Breast epithelium (tissue), 4 donors: ENCODE measurements at places on chromosomes 1 and 21. TPM values are rescaled to one million over a fixed set of nuclear protein-coding genes. Genes with fewer than 3 reads are reported as not detected.

Gene PIGR
- 0.16 TPM for total RNA-seq

Gene HTR6
- total RNA-seq = not detected

Gene INSRR
- 0.33 TPM for total RNA-seq

Gene LCE3E
- total RNA-seq = not detected

Gene SLC25A34
- total RNA-seq = 1.3 TPM

Gene ZNF683
- total RNA-seq = 0.59 TPM

Gene FAM72D
- total RNA-seq = not detected

Gene CCDC190
- not detected for total RNA-seq

Gene PPFIA4
- 2.9 TPM for total RNA-seq

Gene SERTAD4
- total RNA-seq = 47.9 TPM

Gene KRTAP7-1
- total RNA-seq = not detected

Gene UMODL1
- total RNA-seq = not detected

Gene FHAD1
- 1.0 TPM for total RNA-seq

Gene LENEP
- total RNA-seq = not detected

Gene CR1L
- total RNA-seq = not detected

Gene TEDDM1
- total RNA-seq = not detected

Gene MXRA8
- 99.8 TPM for total RNA-seq

Gene FCRL4
- total RNA-seq = not detected

Gene C1orf226
- total RNA-seq = 21.1 TPM

Gene LRRIQ3
- total RNA-seq = 0.33 TPM

Gene TMEM125
- total RNA-seq = not detected

Gene RHBDL2
- total RNA-seq = 0.33 TPM

Gene TRAF3IP3
- total RNA-seq = 4.4 TPM

Gene CDK18
- 12.3 TPM for total RNA-seq

Gene HPDL
- total RNA-seq = 0.44 TPM

Gene S100A12
- total RNA-seq = 1.8 TPM

Gene MPZ
- total RNA-seq = 1.3 TPM

Gene C1orf210
- 31.3 TPM for total RNA-seq

Gene SYDE2
- total RNA-seq = 15.4 TPM
